ENCODE measurements at places on chromosomes 16 and 17.

GRCh38 chr17:57892146-57892819 lies 42.4 kb upstream of the MRPS23 start:
- peak; percentile 57 for DNase-seq

- no peak for DNase-seq
Observed at GRCh38 chr17:8835631-8836364, 31.7 kb downstream of the PIK3R6 start.

DNA sequence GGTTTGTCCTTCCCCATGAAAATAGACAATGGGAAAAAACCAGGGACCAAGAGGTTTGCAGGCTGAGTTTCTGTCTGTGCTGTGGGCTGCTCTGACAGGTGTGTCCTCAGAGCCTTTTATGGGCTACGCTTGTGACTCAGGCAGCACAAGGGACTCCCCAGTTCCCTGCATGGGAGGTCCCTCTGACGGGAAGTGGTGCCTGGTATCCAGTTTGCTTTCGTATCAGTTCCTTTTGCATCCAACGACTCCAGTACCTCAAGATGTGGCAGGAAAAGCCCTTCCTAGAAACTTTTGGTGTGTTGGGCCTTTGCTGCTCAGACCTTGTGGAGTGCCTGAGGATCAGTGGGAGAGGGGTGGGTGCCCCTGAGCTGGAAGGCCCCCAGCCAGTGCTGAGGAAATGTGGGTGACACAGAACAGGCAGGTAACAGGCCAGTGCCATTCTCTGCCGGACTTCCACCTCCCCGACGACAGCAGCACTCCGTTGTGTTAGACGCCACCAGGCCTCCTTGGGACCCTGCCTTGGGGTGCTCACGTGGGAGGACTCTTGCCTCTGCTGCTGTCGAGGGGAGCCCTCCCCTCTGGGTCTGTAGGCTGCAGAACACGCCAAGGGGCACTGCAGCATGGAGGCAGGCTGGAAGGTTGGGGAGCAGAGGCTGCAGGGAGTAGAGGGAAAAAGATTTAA lies 38.4 kb upstream of the IRF8 start:
- DNase-seq = no peak

GRCh38 chr16:4096509-4096908 lies 19.7 kb downstream of the ADCY9 start:
- DNase-seq = no peak

- DNase-seq = no peak
Observed at GRCh38 chr17:10620823-10621222, 36.3 kb downstream of the MYH3 start.

DNA sequence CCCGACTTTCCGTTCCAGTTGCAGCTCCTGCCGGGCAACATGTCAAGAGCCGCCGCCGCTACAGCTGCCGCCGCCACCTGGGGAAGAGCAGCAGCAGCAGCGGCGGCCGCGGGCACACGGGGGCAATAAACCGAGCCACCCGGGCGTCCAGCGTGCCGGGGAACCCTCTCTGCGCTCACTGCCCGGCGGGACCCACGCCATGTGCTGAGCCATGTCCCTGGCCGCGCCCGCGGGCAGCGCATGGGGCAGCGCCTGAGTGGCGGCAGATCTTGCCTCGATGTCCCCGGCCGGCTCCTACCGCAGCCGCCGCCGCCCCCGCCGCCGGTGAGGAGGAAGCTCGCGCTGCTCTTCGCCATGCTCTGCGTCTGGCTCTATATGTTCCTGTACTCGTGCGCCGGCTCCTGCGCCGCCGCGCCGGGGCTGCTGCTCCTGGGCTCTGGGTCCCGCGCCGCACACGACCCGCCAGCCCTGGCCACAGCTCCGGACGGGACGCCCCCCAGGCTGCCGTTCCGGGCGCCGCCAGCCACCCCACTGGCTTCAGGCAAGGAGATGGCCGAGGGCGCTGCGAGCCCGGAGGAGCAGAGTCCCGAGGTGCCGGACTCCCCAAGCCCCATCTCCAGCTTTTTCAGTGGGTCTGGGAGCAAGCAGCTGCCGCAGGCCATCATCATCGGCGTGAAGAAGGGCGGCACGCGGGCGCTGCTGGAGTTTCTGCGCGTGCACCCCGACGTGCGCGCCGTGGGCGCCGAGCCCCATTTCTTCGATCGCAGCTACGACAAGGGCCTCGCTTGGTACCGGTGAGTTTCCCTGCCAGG lies 604 bp downstream of the HS3ST3B1 start:
- DNase-seq = no peak

Measured in NCI-H1092 (cell line).